Motor neuron (in vitro differentiated cells): ENCODE measurements at places on chromosomes 13 and 19.

- ATAC-seq, result peak; percentile 20
Measured at GRCh38 chr13:99087954-99088491, 110.2 kb upstream of the DOCK9 start.

DNA sequence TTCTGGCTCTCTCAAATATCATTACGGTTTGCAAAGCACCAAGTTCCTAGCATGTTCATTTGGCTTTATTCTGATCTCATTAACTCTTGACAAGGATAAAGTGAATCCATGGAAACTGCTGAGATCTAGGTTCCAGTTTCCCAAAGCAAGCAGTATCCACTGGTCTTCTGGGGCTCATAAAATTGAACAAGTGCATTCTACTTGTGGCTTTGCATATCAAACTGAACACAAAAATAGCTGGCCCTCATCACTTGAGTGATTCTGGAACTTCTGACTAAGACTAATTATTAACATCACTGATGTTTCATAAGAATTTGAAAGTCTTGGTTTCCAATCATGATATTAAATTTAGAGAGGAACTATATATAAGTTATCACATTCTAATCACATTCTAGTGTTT, 6.3 kb upstream of the KCTD12 start:
- no peak for ATAC-seq

DNA sequence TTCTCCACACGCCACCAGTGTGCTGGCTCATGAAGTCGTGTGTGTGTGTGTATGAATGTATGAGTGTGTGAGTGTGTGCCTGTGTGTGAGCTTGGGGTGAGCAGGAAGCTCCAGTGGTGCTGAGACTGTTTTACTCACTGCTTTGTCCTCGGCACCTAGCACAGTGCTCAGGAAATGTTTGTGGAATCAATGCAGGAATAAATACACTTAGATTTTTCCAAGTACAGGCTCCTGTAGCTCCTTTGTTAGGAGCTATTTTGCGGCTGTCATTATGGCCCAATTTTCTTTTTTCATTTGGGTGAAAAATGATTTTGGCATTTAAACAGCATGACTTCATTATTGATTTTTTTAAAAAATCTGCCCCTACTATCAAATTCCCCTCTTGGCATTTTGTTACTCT, 193.5 kb upstream of the KL start:
- ATAC-seq, result no peak

GRCh38 chr19:58170860-58171259, 12.0 kb upstream of the ZNF274 start:
- no peak for ATAC-seq

- ATAC-seq, result no peak
Measured at GRCh38 chr13:43036351-43037250, 13.2 kb downstream of the DNAJC15 start.

- ATAC-seq, result no peak
Measured at GRCh38 chr13:44934724-44935123, 54.5 kb downstream of the NUFIP1 start.

DNA sequence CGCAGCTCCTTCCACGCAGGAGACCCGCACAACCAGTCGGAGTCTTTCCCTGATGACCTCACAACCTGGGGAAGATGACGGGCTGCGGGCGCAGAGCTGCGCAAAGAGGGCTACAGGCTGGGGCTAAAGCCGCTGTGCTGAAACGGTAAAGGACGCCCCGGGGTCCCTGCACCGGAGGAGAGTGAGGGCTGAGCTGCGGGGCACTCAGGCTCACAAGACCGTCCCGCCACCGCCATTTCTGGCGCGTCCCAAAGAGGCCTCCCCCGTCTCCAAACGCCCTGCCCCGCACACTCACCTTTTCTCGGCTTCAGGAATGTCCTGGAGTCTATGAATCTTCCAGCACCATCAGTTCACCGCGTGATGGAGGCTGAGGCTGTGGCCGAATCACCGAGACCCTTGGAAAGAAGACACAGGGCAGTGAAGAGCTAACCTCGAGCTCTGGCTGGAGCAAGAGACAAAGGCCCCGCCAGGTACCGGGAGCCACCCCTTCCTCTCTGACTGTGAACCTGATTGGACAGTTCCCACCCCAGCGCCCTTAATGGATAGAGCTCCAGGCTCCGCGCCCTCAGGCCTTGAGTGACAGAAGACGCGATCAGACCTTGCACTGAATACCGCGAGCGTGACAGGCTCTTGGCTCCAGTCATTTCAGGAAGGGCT, 41.8 kb upstream of the ZNF429 start:
- ATAC-seq, result peak; percentile 100
